Stimulated activated naive CD8-positive, alpha-beta T cell treated with anti-CD3 and anti-CD28 coated beads, Interleukin-15, amount 100 ng/mL, for 72 hours (primary cell): ENCODE measurements at places on chromosomes 5 and 9.
A peak's percentile ranks its signal among the peaks of the same experiment; 100 is the strongest.

DNA sequence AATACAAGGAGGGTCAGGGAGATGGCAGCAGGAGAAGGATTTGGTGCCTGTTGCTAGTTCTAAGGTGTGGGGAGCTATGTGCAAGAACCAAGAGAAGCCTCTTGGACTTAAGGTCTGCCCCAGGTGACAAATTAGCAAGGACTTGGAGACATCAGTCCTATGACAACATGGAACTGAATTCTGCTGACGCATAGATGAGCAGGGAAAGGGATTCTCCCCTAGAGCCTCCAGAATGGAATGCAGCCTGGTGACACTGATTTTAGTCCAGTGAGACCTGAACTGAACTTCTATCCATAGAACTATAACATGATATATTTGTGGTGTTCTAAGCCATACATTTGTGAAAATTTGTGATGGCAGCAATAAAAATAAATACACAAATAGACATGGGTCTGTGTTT is 215.6 kb downstream of the ESM1 start:
- DNase-seq = no peak

GRCh38 chr5:130502702-130503101 is 598.4 kb downstream of the CHSY3 start:
- DNase-seq = no peak

- no peak for DNase-seq
Measured at GRCh38 chr9:123091459-123091858, 58.0 kb downstream of the GPR21 start.

DNA sequence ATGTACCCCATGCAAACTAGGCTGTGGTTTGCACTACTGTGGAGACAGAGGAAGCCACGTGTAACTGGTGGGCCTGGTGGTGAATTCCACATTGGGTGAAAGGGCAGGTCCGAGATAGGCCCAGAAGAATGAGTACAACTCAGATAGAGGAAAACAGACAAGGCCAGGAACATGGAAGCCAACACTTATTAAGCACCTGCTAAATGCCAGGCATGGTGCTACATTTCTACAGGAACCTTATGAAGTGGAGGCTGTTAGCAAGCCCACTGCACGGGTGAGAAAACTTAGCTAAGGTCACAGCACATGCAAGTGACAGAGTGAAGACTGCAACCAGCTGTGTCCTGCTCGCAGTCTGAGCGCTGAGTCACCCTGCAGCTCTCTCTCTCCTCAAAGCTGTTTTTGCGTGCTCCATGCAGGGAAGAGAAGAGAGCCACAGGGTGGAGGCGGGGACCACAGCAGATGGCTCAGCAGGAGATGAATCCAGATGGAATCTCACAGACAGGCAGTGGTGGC is 65.5 kb upstream of the SPTLC1 start:
- no peak for DNase-seq

GRCh38 chr9:136326061-136326760 is 1.1 kb upstream of the GPSM1 start:
- DNase-seq = no peak

DNA sequence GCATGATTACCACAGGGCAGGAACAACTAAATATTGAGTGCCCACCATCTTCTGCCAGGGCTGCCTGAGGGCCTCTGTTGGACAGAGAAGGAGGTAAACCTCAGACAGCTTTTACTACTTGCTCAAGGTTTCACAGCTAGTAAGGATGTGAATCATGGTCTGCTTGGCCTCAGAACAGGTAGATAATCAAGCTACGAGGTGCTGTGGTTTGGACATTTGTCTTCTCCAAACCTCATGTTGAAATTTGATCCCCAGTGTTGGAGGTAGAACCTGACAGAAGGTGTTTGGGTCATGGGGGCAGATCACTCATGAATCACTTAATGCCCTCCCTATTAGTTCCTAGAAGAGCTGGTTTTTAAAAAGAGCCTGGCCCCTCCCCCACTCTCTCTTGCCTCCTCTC is 541.2 kb upstream of the TRPC7 start:
- DNase-seq = no peak

- DNase-seq = peak; percentile 55
Measured at GRCh38 chr5:35821513-35821912, 35.2 kb upstream of the IL7R start.

GRCh38 chr9:92482329-92482728 is at the start of gene ASPN:
TSS of gene ASPN (minus strand) at chr9:92482506.
- DNase-seq = no peak

DNA sequence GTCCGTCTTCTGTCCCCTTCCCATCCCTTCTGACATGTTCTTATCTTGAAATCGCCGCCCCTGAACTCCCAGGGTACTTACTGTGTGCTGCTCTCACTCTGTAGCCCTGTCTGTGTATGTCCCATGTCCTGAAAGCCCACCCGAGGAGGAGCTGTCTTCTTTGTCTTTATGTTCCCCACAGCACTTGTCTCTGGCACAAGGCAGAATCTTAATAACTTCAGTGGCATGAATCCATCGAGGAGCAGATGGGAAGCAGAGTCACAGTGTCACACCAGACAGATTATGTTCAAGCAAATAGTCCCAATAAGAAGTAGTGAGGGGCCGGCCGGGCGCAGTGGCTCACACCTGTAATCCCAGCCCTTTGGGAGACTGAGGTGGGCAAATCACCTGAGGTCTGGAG is 29.7 kb upstream of the LTC4S start:
- DNase-seq = no peak

- no peak for DNase-seq
Measured at GRCh38 chr5:168969326-168969886, 331.5 kb downstream of the SLIT3 start.

GRCh38 chr5:176646707-176647029 is 616 bp upstream of the TSPAN17 start:
- no peak for DNase-seq

- DNase-seq = no peak
Measured at GRCh38 chr9:3189113-3189861, 336.5 kb downstream of the RFX3 start.

DNA sequence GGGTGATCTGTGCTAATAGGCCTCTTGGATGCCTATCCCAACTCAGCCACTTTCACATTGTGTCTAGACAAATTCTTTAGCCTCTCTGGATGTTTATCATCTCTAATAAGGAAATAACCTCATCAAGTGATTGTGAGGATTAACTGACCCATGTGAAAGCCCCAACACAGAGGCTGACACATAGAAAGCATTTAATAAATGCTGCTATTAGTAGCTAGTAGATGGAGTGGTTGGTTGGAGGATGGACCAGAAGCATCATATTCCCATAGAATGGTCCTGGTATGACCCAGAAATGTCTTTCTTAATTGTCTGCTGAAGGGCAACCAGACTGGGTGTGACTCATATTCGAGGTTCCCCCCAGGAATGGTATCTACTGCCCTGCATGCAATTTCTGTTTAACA is 124.4 kb downstream of the PIK3R1 start:
- DNase-seq = no peak

DNA sequence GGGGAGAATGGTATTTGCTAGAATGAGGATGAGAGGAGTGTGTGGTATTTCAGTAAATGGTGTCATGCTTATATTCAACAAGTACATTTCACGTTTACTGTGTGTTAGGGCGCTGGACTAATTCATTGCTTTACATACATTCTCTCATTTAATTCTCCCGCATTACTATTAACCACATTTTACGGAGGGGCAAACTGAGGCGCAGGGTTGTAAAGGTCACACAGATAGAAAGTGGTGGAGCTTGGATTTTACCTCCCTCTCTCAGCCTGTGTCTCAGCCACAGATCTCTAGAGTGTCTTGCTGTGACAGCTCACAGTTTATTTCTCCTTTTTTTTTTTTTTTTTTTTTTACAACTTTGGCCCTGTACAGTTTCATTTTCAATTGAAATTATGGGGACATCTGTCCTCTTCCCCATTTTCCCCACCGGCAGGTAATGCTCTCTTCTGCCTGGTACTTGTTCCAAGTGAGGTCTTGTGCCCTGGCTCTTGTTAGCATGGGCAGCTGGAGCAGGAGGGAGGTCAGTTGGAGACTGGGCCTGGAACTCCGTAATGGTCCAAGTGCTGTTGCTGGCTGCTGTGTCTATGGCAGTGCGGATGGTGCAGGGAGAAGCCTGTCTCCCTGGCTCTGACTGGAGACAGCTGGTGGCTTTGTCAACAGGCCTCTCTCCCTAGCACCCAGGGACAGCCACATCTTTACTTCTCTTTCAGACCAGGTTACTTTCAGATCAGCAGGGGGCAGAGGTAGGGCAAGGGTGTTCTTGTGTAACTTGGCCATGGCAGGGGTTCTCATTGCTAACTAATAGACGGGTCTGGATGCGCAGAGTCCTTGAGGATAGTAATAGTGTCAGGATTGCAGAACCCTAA is 20.5 kb upstream of the NDST1 start:
- no peak for DNase-seq

DNA sequence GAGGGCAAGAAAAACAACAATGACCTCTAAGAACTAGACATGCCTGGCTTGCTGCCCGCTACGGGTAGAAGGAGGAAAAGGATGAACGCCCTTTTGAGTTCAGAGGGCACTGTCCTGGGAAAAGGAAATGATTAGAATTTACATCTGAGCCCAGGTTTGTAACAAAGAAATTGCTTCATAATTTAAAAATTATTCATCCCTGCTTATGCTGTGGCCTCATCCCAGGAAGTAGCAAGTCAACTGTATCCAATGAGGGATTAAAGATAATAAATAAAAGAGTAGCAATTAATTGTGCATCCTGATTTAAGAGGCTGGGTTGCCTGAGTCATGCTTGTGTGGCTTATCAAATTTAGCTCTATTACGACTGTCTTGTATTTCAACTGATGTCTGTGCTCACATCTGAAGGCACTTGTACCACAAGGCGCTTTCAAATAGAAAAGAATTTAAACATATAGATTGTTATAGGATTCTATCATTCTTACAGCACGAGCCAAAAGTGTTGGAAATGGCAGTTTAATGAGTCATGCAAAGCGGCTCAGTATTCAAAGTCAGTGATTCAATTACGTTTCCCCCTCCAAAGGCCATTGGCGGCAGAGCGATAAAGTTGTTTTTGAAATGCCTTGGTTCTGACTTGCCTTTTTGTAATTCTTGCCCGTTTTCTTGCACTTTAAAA is 40.0 kb upstream of the DMRT1 start:
- no peak for DNase-seq

- DNase-seq = no peak
Measured at GRCh38 chr9:91418215-91418610, 5.4 kb downstream of the NFIL3 start.

- DNase-seq = no peak
Measured at GRCh38 chr9:76803762-76804161, 39.5 kb downstream of the PCA3 start.

DNA sequence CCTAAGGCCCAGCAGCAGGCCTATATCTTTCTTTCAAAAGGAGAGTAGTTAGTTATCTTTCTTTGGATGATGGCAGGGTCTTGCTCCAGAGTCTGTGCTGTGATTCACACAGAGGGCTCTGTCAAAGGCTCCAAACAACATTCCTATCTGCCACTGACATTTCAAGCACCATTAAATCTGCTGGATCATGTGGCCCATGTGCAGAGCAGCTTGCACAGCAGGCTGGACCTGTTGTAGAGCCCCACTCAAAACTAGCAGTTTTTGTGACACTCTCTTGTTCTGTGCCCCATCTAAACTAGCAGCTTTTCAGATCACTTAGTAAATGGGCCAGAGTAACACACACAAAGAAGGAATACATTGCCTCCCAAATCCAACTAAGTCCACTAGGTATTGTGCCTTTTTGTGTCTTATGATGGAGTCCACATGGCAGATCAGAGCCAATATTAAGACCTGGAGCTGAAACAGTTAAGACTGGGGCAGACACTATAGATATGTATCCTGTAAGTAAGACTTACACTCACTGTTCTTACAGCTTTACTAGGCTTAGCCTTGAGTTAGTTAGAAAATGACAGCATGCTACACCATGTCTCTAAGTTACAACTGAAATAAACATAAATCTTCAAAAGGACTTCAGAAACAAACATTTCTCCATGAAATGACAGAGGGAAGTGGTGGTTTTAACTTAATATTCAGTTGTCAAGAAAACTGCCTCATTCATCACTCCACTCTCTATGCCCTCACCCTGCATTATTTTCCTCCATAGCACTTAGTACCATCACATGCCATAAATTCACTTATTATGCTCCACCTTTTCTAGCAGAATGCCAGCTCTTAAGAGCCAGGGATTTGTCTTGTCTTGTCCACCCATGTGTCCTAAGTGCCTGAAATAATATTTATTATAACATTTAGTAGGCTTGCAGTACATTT is 400.9 kb downstream of the RAB3C start:
- DNase-seq = no peak

DNA sequence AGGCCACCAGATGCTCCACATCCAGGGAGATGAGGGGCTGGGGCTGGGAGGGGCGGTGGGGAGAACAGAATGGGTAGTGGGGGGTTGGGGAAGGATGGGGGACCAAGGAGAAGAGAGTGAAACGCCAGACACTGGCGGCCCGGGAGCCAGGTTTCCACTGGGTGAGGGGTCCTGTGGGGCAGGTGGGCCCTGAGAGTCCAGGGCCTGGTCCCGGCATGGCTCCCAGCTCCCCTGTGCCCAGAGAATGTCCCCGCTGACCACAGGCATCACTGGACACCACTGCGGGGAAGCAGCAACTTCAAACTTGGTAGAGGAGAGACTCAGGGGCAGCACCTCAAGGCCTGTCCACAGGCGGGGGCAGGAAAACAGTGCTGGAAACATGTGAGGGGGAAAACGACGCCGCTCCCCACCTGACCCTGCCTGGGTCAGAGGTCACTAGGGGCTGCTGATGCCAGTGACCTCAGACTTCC is 13.2 kb downstream of the NINJ1 start:
- DNase-seq = no peak

DNA sequence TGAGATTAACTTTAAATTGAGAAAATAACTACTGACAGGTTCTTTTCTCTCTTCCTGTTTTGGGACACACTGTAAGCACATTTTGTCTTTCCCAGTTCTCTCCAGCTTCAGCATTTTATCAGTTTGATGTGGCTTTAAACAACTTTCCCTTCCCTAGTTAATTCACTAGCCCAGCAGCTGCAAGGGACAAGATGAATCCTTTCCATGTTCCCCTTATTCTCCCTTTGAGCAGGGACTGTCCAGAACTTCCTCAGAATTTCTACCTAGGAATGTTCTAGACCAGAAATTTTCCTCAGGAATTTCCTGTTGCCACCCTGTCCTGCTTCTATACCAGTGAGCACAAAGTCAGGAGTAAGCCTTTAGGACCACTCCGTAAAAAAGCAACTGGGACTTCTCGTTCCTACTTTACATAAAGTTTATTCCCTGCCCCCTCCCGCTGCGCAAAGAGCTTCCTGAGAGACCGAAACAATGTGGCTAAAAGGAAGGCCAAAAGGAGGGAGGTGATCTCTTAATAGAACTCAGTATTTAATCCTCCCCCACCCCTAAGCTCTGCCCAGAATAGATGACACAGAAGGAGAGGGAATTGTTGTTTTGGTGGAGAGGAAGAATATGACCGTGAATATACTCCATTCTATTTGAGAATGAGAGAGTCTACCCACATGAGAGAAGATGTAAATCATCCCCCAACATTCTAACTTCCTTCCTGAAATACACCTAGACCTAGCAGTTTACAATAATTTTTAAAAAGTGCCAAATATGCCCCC is 61.9 kb downstream of the GLIS3 start:
- no peak for DNase-seq

DNA sequence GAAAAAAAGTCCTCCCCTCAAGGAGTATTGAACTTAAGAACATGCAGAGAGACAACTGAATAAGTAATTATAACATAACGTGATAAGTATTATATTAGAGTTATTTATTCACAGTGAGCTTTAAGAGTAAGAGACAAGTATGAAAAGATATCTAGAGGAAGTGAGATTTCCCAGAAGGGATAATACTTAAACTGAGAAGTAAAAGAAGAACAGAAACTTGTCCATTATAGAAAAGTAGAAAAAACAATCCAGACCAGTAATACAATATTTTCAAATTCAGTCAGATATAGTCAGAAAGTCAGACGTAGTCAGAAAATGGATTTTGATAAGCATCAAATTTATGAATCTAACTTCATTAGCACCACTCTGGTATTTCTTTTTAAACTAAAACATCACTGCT is 613.0 kb upstream of the CCNG1 start:
- no peak for DNase-seq
